Mesothelial cell of epicardium (in vitro differentiated cells): ENCODE measurements at places on chromosomes 7 and 10. TPM values are rescaled to one million over a fixed set of nuclear protein-coding genes. Genes with fewer than 3 reads are reported as not detected.
A peak's percentile ranks its signal among the peaks of the same experiment; 100 is the strongest.

DNA sequence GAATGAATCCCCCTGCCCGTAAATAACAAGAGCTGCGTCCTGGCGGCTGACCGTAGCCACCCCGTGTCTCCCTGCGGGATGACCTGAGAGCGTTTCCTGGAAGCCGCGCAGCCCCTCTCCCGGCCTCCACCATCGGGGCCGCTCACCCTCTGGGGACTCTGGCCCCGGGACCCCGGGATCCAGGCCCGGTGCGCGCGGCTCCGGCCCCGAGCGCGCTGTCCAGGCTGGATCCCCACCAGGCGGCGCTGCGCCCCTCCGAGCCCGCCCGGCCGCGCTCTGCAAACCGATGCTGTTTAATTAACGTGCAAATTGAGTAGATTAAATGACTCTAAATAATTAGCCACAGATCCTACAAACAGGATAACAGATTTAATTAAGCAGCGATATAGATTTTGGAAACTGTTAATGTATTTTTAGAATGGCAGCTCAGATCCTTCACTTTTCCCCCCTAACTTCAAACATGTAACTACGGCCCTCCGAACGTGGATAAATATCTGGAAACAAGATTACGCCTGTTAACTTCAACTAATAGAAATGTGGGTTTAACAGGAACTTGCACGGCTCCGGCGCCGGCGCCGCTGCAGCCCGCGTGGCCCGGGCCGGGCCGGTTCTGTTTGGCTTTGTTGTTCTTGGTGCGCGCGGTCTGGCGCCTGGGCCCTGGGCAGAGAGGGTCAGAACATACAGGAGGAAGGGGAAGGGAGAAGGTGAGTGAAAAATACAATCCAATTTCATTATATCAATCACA lies 7.1 kb upstream of the UNCX start:
- peak overlapping the region; percentile 2 for H3K27ac ChIP-seq
- no peak for DNase-seq
- H3K4me3 ChIP-seq, result no peak overlapping the region
- peaks cover 91% of the 10 kb centered on the region for H3K27me3 ChIP-seq
- no peaks in the 10 kb centered on the region for H3K36me3 ChIP-seq

DNA sequence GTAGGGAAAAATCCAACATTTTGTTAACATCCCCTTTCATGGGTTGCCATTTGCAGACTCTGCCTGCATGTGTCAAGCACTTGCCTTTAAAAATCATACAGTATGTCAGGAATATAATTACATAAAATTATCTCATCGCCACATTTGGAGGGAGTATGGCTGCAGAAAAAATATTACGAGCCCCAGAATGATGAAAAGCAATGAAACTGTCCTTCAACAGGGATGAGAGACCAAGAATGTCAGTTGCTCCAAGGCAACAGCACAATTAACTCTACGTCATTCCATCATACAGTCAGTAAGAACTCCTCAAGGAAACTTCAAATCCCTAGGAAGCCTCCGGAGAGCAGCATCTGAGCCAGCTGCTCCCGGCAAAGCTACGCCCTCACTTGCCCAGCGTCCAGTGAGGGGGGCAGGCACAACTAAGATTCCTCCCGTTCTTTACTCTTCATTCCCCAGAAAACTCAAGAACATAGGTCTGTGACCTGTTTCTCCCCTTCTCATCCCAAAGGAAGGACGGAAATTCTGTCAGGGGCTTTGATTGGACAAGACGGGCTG lies 132.9 kb downstream of the ANLN start:
- peaks cover 22% of the 10 kb centered on the region for H3K4me1 ChIP-seq
- H3K4me3 ChIP-seq, result no peak overlapping the region
- DNase-seq, result no peak

- DNase-seq, result no peak
- peaks cover 60% of the 10 kb centered on the region for H3K27me3 ChIP-seq
- H3K4me1 ChIP-seq, result no peaks in the 10 kb centered on the region
- no peak overlapping the region for H3K4me3 ChIP-seq
Observed at GRCh38 chr10:43292755-43293676, 26.2 kb upstream of the RASGEF1A start.

- no peaks in the 10 kb centered on the region for H3K36me3 ChIP-seq
- H3K4me1 ChIP-seq, result no peaks in the 10 kb centered on the region
- no peak for DNase-seq
- no peak overlapping the region for H3K27ac ChIP-seq
- H3K27me3 ChIP-seq, result no peaks in the 10 kb centered on the region
- H3K4me3 ChIP-seq, result no peak overlapping the region
Observed at GRCh38 chr7:81534446-81534845, 235.4 kb downstream of the HGF start.

- DNase-seq, result no peak
- no peaks in the 10 kb centered on the region for H3K27me3 ChIP-seq
- H3K27ac ChIP-seq, result peak overlapping the region; percentile 30
- no peak overlapping the region for H3K4me3 ChIP-seq
- peaks cover 8% of the 10 kb centered on the region for H3K4me1 ChIP-seq
Observed at GRCh38 chr10:97593421-97593820, 3.9 kb downstream of the C10orf62 start.

C7orf33 gene
- total RNA-seq, result not detected in 3 replicates

DNA sequence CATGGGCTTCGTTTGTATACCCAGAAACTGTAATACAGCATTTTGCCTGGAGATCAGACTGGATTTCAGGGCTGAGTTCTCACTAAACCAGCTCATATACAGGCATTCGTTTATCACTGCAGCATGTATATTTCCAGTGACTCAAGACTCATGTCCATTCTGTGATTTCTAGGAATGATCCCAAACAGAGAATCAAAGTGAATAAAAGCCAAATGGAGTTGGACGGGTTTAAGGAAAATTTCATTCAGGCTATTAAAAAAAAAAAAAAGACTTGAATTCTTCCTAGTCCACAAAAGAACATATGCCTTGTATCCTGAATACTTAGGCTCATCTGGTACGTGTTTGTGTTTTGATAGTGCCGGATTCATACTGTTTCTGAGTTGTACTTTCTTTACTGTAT lies 46.8 kb downstream of the TET1 start:
- no peak for DNase-seq
- H3K4me3 ChIP-seq, result no peak overlapping the region
- H3K27me3 ChIP-seq, result no peaks in the 10 kb centered on the region
- peaks cover 16% of the 10 kb centered on the region for H3K36me3 ChIP-seq

GPRIN2 gene
- 19.6 to 20.7 TPM (median 20.3 TPM) in 3 replicates for total RNA-seq

CALHM3 gene
- total RNA-seq, result not detected in 3 replicates

KLF14 gene
- total RNA-seq, result 0.87 to 1.0 TPM (median 1.0 TPM) in 3 replicates

DNA sequence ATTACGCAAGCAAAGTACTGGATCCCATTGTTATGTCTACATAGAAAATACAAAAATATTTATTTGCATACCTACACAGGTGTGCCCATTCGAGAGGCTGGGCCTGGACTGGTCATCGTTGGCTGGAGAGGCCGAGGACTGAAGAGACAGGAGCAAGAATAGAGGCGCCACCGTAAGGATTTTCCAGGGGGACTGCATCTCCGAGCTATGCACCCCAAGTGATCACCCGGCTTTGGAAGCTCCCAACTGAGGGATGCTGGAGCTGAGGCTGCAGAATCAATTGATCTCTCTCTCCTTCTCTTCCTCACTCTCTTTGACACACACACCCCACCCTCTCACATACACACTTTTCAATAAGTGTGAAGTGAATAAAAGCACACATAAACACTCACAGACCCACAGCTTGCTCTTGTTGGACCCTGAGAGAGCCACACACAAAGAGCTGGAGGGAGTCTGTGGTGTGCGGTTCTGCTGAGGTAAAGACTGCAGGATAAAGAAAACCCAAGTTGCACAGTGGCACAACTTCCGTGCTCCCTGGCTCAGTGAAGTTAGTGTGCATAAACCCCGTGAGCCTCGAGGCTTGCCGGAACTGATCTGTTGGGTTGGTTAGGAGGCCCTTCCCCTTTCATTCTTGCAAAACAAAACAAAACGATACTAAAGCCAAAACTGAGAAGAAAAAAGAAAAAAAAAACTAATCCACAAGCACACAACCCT lies at the start of gene AOAH:
Gene AOAH (minus strand): TSS at position 544 of the 714 bp plus-strand sequence. CDS start 346 bp downstream, at position 198.
- no peak within 1 kb of the TSS for H3K4me3 ChIP-seq
- H3K27ac ChIP-seq, result no peak within 1 kb of the TSS
- H3K4me1 ChIP-seq, result no peaks in the 10 kb centered on the region
- no peak for DNase-seq
- peaks cover 8% of the 10 kb centered on the region for H3K27me3 ChIP-seq
- no peaks in the 10 kb centered on the region for H3K36me3 ChIP-seq

DNA sequence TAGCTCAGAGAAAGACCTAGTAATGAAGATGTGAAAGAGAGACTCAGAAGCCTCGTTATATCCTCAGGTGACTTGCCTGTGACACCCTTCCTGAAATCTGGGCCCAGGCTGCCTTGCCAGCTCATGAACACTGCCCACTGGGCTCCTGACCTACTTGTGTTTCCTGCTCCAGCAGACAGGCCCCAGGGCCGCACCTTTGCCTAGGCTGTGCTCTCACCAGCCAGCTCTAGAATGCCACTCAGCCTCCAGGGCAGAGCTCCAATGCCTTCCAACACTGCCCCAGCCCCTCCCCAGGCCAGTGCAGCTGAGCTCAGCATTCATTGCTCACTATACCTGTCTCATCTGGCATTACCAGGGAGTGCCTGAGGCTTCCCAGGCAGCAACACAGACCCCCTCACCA lies 94.3 kb downstream of the DLG5 start:
- H3K4me1 ChIP-seq, result peaks cover 4% of the 10 kb centered on the region
- no peak overlapping the region for H3K27ac ChIP-seq
- DNase-seq, result no peak
- H3K27me3 ChIP-seq, result no peaks in the 10 kb centered on the region
- H3K36me3 ChIP-seq, result peaks cover 31% of the 10 kb centered on the region
- H3K4me3 ChIP-seq, result no peak overlapping the region

DNA sequence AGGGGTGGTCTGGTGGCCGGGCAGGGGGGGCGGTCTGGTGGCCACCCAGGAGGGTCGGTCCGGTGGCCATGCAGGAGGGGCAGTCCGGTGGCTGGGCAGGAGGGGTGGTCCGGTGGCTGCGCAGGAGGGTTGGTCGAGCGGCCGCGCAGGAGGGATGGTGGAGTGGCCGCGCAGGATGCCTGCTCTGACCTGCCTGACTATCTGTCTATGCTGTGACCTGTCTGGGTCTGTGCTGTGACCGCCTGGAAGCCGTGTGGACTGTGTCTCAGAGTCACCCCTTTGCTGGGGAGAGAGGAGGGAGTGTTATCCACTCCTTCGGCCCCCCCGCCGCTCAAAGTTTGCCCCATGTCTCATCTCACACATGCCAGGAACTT lies 113.2 kb downstream of the ACTR3B start:
- no peaks in the 10 kb centered on the region for H3K27me3 ChIP-seq
- H3K4me3 ChIP-seq, result no peak overlapping the region
- no peaks in the 10 kb centered on the region for H3K36me3 ChIP-seq
- H3K4me1 ChIP-seq, result no peaks in the 10 kb centered on the region
- H3K27ac ChIP-seq, result no peak overlapping the region
- DNase-seq, result no peak

- H3K27ac ChIP-seq, result peak overlapping the region; percentile 93
- no peak overlapping the region for H3K4me3 ChIP-seq
- H3K4me1 ChIP-seq, result peaks cover 21% of the 10 kb centered on the region
- no peaks in the 10 kb centered on the region for H3K27me3 ChIP-seq
Observed at GRCh38 chr10:102504976-102505300, 1.2 kb downstream of the SUFU start.

- no peaks in the 10 kb centered on the region for H3K27me3 ChIP-seq
- DNase-seq, result no peak
- H3K27ac ChIP-seq, result no peak overlapping the region
- no peak overlapping the region for H3K4me3 ChIP-seq
- H3K36me3 ChIP-seq, result no peaks in the 10 kb centered on the region
- H3K4me1 ChIP-seq, result peaks cover 27% of the 10 kb centered on the region
Observed at GRCh38 chr7:148630078-148630477, 39.5 kb downstream of the C7orf33 start.
